Activated B cell treated with CpG ODN at 0.5 μM for 24 hours (primary cell): ENCODE measurements at places on chromosomes 1 and 21.

DNA sequence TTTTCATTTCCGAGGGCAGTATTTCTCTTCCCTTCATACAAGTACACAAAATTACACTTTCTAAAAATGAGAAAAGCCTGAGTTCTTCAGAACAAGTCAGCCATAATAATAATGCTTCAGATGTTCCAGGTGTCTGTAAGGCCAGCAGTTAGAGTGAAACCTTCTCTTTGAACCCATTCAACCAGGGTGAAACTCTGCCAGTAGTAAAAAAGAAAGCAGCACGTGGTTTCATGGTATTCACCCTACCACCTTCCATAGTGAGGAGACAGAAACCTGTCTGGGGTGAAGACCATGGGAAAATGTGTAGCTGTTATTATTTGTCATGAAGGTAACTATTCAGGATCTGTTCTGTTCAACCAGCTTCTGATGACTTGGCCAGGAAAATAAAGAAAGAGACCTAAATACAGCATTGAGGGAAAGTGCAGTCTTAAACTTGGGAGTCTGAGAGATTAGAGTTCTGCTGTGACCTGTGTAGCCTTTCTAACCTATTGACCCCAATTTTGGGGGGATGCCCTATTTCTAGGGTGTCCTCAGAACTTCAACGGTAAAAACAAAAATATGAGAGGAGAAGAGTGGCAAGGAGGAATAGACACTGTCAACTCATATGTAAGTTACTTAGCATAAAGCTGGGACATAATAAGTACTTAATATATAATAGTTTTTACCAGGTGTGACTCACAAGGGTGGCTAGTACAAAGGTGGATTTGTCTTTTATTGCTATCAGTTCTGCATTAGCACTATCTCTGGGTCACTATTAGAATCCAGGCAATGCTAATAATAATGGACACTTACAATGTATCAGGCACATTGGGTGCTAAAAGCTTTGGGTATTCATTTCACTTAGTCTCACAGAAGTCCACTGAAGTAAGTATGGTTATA is 70.0 kb upstream of the TNFSF4 start:
- no peak overlapping the region for H3K27ac ChIP-seq
- H3K4me1 ChIP-seq: peaks cover 9% of the 10 kb centered on the region
- DNase-seq: no peak
- no peaks in the 10 kb centered on the region for H3K36me3 ChIP-seq

GRCh38 chr1:91201694-91202093 is 179.9 kb upstream of the ZNF644 start:
- H3K4me3 ChIP-seq: no peak overlapping the region
- no peak for DNase-seq
- no peaks in the 10 kb centered on the region for H3K4me1 ChIP-seq

GRCh38 chr1:203479646-203480045 is 4.0 kb downstream of the PRELP start:
- DNase-seq: no peak
- H3K27ac ChIP-seq: no peak overlapping the region
- peaks cover 15% of the 10 kb centered on the region for H3K27me3 ChIP-seq
- H3K36me3 ChIP-seq: no peaks in the 10 kb centered on the region

DNA sequence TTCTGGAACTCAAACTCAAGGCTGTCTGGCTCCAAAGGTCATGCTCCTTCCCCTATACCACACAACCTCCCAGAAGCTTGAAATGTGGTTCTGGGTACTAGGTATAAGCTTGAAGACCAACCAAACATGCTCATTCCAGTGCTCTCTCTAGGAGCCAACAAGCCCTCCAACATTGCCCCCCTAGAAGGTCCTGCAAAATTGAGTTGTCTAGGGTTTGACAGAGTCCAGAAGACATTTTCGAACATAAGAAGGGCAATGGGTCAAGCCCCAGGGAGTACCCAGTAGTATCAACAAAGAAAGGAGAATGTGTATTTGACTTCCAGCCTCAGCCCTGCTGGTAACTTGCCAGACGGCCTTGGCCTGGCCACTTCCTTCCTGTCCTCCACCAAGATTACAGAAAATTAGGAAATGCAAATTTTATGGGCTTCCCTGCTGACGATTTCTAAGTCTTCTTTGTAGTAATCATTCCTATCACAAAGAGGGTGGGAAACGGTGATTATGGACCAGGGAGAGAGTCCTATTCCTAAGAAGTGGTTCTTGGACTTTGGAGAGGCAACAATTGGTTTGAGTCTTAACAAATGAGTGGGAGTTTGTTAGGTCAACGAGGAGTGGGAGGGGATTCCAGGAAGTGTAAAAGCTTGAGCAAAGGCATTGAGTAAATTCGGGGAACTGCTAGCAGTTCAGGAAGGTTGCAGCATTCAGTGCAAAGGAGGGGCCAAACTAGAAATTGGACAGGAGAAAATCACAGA is 18.7 kb upstream of the SLAMF1 start:
- no peak for DNase-seq
- H3K36me3 ChIP-seq: peaks cover 4% of the 10 kb centered on the region
- H3K27ac ChIP-seq: peak overlapping the region; percentile 86
- peaks cover 65% of the 10 kb centered on the region for H3K4me1 ChIP-seq
